HCT116 (cell line): ENCODE measurements at places on chromosomes 3 and 15.

DNA sequence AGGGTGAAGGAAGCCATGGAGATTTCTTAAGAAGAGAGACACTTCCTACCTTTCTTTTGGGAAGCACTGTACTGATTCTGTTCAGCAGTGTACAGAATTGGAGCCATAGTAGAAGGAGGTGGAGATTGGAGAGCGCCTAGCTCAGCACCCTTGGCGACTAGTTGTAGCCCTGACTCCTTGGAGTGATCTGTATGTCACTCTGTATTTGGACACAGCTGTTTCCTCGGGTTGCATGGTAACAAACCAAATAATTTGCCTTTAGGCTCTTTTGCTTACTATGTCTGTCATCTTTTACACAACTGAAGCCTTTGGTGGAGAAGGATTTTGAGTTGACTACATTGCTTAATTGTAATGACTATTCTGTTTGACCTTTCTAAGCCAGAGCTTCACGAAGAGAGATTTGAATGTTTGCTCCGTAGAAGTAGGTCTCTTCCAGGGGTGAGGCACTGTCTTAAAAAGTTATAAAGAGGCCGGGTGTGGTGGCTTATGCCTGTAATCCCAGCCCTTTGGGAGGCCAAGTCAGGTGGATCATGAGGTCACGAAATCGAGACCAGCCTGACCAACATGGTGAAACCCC lies 77.1 kb downstream of the AKAP13 start:
- no peak for DNase-seq

- no peak for DNase-seq
Measured at GRCh38 chr3:180142041-180142440, 105.3 kb upstream of the PEX5L start.

DNA sequence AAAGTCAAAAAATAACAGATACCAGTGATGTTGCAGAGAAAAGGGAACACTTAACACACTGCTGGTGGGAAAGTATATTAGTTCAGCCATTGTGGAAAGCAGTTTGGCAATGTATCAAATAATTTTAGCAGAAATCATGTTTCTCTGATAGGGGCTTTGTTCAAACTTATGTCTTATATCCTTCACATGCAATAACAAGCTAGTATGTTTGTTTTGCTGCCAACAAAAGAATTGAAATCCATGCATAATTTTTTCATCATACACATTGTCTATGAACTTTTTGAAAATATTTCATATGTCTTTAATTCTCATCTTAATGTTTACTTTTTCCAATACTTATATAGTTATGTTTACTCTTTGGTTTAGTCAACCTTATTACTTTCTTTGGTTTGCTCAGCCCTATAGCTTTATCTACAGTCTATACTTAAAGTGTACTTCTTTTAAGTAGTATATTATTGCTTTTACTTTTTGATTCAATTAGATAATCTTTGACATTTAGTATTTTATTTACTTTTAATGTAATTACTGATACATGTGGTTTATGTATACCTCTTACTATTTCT lies 639.6 kb upstream of the CBLB start:
- DNase-seq, result no peak

DNA sequence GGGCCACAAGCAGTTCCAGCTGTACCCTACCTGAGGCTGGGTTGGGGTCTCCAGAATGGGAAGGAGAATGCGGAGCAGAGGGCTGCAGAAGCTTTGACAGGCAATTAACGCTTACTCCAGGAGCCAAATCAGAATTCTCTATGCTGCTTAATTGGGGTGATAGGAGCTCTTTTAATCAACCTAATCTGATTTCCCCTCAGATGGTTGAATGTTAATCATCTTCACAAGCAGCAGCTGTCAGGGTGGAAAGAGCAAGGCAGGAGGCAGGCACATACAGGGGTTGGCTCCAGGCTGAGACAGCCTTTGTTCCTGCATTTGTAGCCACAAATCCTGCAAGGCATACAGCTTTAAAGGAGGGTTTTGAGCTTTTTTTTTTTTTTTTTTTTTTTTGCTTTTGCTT lies 2.6 kb downstream of the CILP start:
- DNase-seq, result no peak

DNA sequence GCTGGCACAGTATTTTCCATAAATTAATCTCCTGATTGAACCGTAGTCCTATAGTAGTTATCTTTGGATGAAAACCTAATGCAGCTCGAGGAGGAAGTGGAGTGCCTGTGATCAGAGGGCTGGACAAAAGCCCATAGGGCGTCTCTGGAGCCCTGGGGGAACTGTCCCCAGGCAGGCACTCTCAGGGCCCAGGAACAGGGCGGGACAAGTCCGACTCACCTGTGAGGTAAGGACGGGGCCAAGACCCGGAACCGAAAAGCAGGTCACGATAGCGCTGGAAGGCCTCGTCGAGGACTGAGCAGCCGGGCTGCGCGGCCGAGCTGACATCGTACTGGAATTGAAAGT lies 341 bp downstream of the HEXA start:
- no peak for DNase-seq

GRCh38 chr15:36988947-36989346 lies 111.4 kb downstream of the MEIS2 start:
- no peak for DNase-seq

DNA sequence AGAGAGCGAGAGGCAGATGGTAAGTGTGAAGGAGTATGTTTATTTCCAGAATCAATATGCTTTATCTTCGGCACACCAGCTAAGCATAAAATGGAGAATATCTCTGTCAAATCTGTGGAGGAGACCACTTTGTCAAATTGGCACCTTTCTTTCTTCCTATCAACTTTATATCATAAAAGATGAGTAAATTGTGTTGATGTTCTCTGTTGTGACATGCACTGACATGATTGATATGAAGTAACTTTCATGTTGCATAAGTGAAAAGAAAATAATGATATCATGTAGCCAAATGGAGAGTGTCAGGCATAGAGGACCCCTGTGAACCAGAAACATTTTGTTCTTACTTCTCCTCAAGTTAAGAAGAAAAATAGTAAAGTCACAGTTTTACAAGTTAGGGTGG lies 753.8 kb downstream of the ZNF385D start:
- DNase-seq, result no peak

DNA sequence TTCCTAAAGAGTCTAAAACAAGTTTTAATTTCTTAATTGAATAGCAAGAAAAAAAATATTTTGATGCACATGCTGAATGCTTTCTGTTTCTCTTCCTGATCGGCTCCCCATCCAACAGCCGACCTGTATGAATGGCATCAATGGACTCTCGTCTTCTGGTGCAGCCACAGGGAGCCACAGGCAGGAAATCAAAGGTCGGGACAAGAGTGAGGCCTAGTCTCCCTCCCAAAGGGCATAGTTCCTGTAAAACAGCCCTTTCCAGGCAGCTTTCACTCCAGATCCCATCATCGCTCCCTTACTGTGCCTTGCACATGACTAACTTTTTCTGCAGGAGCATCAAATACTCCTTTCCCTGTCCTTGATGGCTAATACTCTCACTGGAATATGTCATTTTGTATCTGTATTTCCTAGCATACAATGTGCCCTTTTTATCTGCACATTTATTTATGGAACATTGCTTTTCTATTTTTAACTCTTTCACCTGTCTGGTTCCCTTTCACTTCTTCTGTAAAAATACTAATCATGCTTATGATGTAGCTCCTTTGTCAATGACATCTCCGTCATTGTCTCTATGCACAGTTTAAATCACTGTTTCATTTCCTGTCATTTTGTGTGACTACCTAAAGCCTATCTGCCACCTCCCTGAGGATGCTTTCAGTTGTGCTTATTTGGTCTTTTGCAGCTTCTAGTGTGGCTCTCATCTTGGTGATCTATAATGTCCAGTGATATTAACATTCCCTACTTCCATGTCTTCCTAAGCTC lies 326.2 kb downstream of the CTNNB1 start:
- DNase-seq, result no peak

DNA sequence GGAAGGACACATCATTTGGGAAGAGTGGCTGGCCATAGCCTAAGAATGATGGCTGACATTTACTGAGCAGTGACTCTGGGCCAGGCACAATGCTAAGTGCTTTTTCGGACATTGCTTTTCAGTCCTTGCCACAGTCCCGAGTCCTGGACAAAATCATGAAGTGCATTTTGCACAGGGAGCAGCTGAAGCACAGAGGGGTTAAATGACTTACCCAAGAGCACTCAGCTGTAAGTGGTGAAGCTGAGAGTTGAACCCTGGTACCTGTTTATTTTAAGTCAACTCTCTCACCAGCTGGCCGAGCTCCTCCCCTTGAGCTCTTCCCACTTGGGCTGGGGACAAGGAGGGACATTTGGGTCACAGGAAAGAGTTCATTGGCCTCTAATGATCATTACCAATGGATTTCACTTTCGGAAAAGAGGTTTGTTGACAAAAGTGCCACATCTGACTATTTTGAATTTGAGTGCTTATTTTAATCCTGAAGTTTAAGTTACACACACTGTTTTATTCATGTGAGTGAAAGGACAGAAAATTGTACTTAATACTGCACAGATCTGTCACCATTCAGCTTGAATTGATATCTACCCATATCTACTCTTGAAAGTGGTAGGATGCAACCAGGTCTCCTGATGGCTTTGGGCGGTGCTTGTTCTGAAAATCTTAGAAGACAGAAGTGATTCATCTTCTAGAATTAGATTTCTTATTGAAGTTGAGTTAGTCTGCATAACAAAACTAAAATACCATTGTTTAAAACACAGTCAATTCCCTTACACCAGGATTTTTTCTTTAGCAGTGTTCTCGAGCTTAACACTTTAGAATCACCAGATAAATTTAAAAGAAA lies 368.7 kb upstream of the PROK2 start:
- DNase-seq, result no peak

GRCh38 chr3:143810953-143811265 lies 37.4 kb downstream of the SLC9A9 start:
- DNase-seq, result no peak

DNA sequence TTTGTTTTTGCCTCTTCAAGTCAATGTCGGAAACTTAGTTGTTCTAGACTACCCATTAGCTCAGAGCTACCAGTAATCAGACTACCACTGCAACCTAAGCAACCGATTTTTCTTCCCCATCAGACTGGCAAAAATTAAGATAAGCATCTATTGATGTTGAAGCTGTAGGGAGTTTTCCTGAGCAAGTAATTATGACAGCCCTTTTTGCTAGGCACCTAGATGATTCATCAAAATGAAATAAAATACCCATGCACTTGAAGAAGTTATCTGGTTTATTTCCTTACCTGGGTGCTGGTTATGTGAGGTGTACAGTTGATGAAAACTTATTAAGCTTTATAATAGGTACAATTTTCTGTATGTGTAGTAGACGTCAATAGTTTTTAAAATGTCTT lies 554 bp upstream of the COMMD4 start:
- DNase-seq, result no peak

DNA sequence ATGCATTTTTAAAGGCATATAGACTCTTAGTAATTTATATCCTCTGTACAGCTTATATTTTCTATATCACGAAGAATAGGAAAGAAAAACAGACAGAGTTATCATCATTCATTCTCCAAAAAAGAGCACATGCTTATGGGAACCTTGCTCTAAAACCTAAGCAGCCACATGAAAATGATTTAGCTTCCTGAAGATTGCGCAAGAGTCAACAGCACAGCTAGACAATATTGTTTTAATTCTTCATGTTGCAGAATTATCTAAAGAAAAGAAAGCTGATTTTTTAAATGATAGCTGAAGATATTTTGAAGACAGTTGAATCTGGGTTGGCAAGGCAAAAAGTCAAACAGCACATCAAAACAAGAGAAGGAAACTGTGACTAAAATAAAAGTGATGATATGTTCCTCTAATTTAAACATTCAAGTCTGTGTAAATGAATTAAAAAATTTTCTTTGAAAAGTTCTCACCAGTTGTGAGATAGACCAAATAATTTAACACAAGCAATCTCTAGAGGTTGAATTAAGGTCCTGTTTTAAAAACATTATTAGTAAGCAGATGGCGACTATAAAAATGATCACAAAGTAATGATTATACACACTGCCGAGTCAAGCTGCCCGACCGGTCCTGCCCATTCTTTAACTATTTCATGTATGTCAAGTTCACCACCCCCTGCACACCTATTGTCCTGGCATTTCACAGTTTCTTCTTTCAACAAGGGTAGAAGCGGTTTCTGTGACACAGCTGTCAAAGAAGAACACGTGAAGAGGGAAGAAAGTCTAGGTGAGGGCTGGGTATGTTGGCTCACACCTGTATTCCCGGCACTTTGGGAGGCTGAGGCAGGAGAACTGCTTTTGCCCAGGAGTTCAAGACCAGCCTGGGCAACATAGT lies 74.2 kb upstream of the BHLHE40 start:
- DNase-seq, result no peak

GRCh38 chr3:57948781-57949242 lies 59.4 kb upstream of the FLNB start:
- no peak for DNase-seq

- DNase-seq, result no peak
Measured at GRCh38 chr15:62972814-62973213, 69.7 kb upstream of the TPM1 start.

- no peak for DNase-seq
Measured at GRCh38 chr3:99256788-99257187, 355.3 kb upstream of the DCBLD2 start.

GRCh38 chr15:71379893-71380292 lies 264.6 kb downstream of the THSD4 start:
- no peak for DNase-seq

DNA sequence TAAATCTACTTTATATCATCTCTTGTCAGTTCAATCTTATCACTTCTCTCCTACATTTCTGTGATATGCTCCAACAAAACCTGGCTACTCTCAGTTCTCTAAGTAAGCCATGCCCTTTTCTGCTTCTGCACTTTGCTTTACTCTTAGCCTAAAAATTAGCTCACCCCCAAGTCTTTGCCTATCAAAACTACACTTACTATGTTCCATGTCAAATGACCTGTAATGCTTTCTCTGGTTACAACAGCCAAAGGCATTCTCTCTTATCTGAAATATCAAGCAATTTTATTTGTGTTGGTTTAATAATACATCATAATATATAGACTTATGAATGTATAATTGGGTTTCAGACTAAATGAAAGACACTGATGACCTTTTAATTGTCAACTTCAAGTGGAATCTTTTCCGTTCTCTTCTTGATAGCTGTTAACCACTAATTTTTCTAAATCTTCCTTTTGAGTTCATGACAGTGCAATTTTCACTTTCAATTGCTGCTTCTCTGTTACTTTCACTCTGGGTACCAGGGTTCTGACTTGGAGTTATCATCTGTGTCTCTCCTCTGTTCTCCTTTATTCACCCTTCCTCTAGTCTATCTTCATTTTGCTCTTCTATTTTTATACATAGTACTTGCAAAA lies 619.0 kb upstream of the GOLIM4 start:
- no peak for DNase-seq

- DNase-seq, result no peak
Measured at GRCh38 chr3:39505866-39506742, 38.6 kb downstream of the MOBP start.

DNA sequence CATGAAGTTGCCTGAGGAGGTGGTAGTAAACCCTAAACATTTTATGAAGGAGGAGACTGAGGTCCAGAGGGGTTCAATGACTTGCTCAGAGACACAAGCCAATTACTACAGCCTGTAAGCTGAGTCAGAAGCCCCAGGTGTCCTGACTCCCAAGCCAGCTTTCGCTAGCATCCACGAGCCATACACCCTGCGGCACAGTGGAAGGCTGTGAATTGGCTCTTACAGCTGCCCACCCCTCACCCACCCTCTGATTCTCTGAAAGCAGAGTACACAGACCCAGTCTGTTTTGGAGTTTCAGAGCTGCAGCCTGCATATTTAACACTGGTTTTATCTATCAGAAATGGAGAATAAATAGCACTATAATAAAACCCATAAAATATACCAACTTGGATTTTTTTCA lies 253.4 kb downstream of the IGSF11 start:
- DNase-seq, result no peak

- DNase-seq, result no peak
Measured at GRCh38 chr3:156867920-156868319, 41.8 kb downstream of the LEKR1 start.
